ENCODE measurements at places on chromosomes 7 and 10.

DNA sequence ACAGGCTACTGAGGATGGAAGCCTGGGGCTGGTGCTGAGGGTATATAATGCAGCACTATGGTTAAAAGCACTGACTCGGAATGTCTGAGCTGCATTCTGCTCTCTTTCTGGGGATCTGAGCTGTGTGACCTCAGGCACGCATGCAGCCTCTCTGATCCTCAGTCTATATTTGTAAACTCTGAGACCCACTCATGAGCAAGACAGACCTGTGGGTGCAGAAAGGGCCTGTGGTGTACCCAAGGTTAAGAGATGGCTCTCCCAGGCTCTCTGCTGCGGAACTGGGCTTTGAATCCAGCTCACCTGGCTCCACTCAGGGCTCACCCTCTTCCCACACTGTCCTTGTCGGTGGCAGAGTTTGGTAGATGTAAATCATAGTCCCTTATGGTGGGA, 89.9 kb downstream of the CHST15 start:
- DNase-seq, result no peak

DNA sequence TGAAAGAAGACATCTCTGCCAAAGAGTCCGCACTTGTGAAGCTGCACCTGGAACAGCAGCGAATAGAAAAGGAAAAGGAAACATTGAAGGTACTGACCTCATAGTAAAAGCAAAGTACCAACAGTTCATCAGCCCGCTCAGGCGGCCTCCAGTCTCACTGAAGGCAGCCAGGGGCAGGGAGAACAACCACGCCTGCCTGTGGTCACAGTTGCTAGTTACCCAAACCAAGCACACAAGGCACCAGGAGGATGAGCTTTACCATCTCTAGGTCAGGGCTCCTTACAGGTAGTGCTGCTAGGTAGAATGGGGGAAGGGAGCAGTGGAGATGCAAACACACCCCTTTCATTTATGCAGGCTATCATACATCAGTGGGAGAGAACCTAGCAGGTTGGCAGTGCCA, 39.8 kb downstream of the CFAP58 start:
- no peak for DNase-seq

DNA sequence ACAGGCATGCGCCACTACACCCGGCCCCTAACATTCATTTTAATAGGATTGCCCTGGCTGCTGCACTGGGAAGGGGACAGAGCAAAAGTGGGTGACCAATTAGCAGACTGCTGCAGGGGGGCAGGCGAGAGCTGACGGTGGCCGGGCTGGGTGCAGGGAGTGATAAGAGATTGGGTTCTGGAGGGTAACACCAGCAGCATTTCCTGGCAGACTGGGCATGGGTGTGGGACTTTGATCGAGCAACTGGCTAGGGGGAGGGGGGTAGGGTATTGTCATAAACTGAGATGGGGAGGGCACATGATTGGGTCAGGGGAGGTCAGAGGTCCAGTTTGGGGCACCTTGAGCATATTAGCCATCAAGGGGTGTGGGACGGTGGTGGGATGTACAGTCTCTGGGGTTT, 20.2 kb upstream of the AMZ1 start:
- no peak for DNase-seq

- no peak for DNase-seq
Measured at GRCh38 chr10:80126876-80127275, 5.7 kb upstream of the PLAC9 start.

GRCh38 chr10:94320285-94320914, 42.3 kb downstream of the NOC3L start:
- DNase-seq, result no peak

DNA sequence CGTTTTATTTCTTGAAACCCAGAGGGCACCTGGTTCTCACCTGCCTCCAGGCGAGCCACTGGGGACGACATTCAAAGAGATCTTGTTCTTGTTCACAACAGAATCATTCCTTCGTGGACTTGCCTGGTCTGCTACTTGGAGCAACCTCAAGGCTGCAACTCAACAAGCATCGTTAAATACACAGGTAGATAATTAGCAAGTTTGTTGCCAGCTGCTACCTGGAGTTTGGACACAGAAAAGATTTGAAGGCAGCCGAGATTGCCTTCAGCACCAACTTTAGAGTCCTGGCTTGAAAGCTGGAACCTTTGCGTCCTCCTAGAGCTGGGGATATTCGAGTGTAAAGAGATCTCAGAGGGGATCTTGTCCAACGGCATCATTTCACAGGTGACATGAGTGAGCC, 89.6 kb upstream of the C7orf33 start:
- DNase-seq, result no peak

- no peak for DNase-seq
Measured at GRCh38 chr7:2775785-2776184, 68.3 kb downstream of the GNA12 start.
